ENCODE measurements at places on chromosomes 11 and 22.

DNA sequence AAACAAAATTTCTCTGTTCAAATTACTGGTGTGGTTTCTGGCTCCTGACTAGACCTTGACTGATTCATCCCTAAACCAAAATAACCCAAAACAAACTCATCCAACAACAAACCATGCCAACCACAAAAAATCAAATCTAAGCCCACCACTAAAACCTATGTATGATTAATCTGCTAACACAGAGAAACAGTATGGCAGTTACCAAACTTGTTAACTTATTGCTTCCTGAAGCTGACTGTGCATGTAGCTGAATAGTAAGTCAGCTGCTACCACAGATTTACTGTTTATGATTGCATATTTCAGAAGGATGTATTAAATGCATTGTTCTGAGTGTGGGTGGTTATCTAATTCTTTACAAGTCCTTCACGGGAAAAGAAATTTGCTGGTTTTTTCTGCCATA is 231.1 kb downstream of the SWAP70 start:
- DNase-seq, result no peak

GRCh38 chr11:120522736-120523135 is 11.2 kb downstream of the GRIK4 start:
- no peak for DNase-seq

GRCh38 chr11:87356428-87356827 is 318.7 kb downstream of the TMEM135 start:
- no peak for DNase-seq

DNA sequence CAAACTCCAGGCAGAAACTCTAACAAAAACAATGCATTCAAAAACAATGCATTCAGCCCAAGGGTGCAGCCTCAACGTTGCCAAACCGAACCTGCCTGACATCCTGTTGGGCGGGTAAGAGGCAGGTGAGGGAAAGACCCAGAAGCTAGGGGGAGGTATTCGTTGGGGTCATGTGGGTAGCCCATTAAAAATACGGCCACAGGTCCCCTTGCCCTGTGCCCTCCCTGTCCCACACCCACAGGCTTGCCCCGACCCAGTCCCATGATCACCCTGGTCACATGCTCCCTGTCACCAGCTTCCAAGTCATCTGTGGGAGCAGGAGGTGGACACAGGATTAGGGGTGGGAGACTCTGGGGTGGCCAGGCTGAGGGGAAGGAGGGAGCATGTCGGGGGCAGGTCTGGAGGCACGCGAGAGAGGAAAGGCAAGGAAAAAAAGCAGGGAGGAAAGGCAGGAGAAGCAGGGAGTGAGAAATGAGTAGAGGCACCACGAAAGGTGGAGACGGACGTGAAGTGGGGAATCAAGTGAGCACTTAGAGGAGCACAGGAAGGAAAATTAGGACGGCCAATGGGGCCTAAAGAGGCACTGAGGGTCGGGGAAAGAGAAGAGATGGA is 683 bp downstream of the PLA2G6 start:
- no peak for DNase-seq

DNA sequence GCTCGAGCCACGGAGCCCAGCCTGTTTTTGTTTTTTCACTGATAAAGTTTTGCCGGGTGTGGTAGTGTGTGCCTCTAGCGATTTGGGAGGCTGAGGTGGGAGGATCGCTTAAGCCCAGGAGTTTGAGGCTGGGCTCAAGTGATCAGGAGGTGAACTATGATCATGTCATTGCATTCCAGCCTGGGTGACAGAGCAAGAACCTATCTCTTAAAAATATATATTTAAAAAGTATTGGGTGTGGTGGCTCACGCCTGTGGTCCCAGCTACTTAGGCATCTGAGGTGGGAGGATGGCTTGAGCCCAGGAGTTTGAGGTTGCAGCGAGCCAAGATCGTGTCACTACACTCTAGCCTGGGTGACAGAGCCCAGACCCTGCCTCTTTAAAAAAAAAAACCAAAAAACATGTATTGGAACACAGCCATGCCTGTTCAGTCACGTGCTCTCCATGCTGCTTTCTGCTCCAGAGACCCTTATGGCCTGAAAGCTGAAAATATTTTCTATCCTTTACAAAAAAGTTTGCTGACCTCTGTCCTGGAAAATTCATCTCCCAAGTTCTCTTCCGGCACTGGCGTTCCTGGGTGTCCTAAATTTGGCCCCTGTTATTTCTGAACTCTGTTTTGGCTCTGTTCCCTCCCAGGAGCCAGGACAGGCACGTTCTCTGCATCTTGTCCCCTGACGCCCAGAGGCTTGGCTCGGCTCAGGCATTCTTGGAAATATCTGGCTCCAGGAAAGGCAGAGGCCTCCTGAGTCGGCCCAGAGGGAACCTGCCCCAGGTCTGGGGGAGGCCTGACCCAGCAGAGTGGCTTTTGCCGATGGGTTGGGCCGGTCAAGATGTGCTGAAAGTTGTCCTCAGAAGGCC is 61.3 kb upstream of the PPP6R3 start:
- DNase-seq, result no peak

- no peak for DNase-seq
Observed at GRCh38 chr11:6516865-6517264, 19.8 kb downstream of the DNHD1 start.

- no peak for DNase-seq
Observed at GRCh38 chr22:17684245-17684644, 45.7 kb downstream of the BCL2L13 start.

DNA sequence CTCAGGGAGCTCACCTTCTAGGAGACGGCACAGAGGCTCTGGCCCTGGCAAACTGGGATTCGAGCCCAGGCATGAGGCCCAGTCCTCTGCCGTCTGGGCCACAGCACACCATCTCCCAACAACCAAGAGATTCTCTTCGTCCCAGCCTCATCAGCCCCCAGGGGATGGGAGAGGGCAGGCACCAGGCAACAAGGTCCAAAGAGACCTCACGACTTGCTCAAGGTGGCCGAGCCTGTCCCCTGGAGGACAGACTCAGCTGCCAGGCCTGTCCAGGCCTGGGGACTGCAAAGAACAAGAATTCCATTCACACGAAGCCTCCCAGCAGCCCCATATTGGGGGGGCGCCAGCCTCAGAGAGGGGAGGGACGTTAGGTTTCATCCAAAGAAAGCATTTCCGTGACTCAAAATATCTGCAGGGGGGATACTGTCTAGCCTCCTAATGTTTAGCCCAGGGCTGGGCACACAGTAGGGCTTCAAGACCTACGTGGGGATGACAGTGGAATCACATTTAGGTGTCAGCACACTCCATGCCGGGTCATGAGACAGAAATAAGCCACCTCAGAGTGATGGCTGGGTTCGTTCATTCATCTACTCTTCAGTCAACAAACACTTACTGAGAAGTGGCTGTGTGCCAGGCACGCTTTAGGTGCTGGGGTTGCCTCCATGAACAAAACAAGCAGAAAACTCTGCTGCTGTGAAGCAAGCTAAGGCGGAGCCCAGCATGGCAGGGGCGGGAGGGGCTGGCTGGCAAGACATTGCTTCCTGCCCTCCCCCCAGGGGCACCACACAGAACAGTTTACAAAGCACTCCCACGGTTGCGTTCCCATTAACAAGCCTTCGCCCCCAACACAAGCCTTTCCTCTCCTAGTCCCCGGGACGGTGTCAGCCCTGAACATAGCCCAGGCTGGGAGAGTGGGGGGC is 1.2 kb downstream of the CARNS1 start:
- DNase-seq, result no peak

Measured in neural crest cell (in vitro differentiated cells).